ENCODE measurements at places on chromosomes 3 and 15.

- no peak for DNase-seq
These were observed 25.8 kb upstream of the ADPGK start for GRCh38 chr15:72809329-72809728.

DNA sequence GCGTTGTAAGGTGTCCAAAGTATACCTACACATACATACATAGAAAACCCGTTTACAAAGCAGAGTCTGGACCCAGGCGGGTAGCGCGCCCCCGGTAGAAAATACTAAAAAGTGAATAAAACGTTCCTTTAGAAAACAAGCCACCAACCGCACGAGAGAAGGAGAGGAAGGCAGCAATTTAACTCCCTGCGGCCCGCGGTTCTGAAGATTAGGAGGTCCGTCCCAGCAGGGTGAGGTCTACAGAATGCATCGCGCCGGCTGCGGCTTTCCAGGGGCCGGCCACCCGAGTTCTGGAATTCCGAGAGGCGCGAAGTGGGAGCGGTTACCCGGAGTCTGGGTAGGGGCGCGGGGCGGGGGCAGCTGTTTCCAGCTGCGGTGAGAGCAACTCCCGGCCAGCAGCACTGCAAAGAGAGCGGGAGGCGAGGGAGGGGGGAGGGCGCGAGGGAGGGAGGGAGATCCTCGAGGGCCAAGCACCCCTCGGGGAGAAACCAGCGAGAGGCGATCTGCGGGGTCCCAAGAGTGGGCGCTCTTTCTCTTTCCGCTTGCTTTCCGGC, 318.6 kb downstream of the FGF12 start:
- no peak for DNase-seq

- no peak for DNase-seq
These were observed 72.5 kb downstream of the WWTR1 start for GRCh38 chr3:149585401-149585726.

DNA sequence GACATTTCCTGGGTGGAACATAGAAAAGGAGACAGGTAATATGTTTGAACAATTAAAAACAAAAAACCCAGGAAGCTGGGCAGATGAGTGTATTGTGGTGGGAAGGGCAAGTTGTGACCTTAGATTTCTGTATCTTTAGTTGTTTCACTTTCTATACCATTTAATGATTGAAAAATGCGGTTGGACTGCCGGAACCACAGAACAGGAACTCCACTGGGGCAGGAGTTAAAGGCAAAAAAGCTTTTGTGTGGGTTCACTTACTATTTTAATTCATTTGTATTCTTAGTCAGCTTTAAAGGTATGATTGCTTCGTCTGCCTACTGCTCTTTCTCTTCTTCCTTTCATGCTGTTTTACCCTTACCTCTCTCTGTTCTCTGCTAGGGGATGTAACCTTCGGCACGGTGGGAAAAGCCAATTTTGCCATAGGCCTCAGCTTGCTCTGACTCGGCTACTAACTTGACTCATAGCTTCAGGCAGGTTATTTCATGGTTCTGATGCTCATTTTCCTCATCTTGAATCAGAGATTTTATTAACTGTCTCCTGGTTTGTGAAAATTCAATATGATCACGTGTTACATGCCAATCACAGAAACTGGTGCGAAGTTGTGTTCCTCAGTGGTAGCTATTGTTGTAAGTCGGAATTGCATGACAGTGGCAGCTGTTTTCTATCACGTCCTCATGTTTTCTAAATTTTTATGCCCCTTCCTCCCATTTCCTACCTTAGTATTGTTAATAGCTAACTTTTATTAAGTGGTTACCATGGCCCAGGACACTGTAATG, 1.6 kb upstream of the MCTP2 start:
- peak; percentile 66 for DNase-seq

- no peak for DNase-seq
These were observed 23.1 kb downstream of the PPARG start for GRCh38 chr3:12312010-12312409.

GRCh38 chr3:62724503-62724902, 150.7 kb downstream of the CADPS start:
- DNase-seq = no peak

DNA sequence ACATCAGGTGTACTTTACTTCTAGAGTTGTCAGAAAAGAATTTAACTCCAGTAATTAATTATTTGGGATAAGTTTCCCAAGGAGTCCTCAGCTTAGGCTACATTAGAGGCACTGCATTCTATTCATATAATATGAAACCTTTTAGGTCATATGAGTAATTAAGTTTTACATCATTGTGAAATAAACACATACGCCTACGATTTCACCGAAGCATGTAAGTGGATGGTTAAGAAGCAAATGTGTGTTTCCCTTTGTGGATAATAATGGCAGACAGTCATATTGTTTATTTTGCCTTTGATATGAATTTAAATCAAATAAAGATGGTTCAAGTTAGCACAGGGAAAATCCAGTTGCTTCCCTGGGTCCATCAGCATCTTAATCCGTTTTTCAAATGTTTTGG, 535.9 kb upstream of the ATP11B start:
- no peak for DNase-seq

- peak; percentile 19 for DNase-seq
These were observed at the start of gene SPSB4 for GRCh38 chr3:141050576-141051442. Gene SPSB4, plus strand, starts transcription at chr3:141051347. Its CDS starts 14,758 bp downstream, at chr3:141066105.

DNA sequence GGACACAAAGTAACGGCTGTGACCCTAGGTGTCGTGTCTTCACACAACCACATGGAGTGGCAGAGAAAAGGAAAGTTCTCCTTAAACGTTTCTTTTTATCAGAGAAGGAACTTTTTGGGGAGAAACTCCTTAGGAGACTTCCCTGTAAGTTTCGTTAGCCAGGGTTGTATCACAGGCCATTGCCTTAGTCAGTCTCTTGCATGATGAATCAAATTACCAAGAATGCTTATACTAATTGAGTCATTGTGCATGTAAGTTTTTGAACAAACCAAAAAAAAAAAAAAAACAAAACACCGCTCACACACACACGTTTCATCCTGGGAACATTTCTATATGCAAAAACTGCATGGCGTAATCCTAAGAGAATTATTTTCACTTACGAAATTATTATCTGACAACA, 150.4 kb upstream of the SATB1 start:
- DNase-seq = no peak

DNA sequence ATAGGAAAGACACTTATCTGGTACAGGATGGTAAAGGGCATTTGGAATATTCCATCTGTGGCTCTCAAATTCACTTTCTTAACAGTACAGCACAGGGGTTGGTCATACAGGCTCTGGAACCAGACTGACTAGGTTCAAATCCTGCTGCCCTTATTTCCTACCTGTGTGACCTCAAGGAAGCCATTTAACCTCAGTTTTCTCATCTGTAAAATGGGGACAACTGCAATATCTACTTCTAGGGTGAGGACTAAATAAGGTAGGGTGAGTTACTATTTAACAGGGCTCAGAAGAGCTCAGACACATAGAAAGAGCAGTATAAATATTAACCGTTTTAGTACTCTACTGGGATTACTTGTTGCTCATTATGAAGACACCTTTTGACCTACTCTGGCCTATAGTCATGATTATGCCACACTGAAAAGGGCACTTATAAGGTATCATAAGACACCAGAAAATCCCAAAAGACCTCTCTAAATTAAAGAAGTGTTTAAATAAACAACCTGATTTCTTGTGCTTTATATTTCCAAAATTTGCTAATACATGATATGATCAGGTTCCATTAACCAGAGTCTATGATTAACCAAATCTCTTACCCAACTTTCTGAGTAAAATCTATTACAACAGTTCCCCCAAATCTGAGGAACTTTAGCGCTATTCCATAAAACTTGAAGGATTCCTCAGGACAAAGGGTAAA, 6.5 kb downstream of the RFTN1 start:
- DNase-seq = peak; percentile 30

GRCh38 chr3:179806177-179806576, 153.3 kb downstream of the USP13 start:
- no peak for DNase-seq

DNA sequence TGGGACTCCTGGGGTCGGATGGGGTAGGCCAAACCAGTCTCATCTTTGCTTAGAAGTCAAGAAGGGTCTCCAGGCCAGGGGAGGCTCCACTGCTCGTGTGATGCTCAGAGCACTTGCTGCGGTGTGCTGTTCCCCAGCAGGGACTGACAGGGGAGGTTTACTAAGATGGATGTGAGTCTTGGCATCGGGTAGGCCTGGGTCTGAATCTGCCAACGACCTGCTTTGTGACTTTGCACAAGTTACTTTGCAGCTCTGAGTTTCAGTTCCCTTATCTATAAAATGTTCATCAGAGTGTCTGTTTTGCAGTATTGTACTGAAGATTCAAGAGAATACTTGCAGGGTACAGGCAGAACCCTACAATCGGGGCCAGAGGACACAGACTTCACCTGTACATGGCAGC, 17.3 kb upstream of the CDCP1 start:
- no peak for DNase-seq

GRCh38 chr15:70093481-70094319, 4.0 kb downstream of the TLE3 start:
- no peak for DNase-seq

DNA sequence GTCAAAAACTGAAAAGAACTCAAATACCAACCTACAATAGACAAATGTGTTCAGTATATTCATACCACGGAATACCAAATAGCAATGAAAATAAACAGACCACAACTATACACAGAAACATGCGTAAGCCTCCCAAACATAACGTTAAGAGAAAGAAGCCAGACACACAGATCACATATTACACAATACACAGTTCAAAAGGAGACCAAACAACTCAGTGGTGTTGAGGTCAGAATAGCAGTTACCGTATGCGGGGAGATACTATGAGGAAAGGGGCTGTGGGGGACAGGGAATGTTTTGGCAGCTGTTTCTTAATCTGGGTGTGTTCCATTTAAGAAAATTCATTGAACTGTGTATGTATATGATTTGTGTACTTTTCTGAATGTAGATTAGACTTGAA, 6.6 kb downstream of the OSBPL10 start:
- DNase-seq = no peak

DNA sequence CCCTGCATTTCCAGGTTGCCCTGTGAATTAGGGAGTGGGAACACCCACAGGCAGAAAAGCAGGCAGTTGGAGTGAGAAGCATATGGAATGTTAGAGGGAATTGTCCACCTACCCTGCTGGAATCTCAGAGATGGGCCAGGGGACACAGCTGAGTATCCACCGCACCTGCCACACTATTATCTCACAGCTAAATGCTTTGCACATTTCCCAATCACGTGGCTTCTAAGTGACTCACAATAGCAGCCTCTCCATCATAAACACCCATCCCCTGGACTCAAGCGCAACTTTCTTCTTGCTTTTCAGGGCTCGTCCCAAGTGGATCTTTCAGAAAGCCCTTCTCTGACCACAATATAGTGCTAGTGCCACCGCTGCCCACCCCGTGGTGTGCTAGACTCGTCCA, 389.0 kb upstream of the LMCD1 start:
- DNase-seq = no peak

- no peak for DNase-seq
These were observed 64.2 kb upstream of the UMPS start for GRCh38 chr3:124666067-124666466.

GRCh38 chr3:101868534-101869464, 19.5 kb downstream of the NFKBIZ start:
- DNase-seq = no peak

GRCh38 chr3:3110749-3111361, 681 bp upstream of the IL5RA start:
- DNase-seq = no peak

Measured in inflammatory macrophage treated with lipopolysaccharide for 1 hour (primary cell).